Activated naive CD4-positive, alpha-beta T cell treated with anti-CD3 and anti-CD28 coated beads, Interleukin-2, amount 50 U/mL, for 72 hours (primary cell): ENCODE measurements at places on chromosomes 2 and 18.

GRCh38 chr2:130744287-130745117 lies 10.8 kb upstream of the AMER3 start:
- DNase-seq: no peak

DNA sequence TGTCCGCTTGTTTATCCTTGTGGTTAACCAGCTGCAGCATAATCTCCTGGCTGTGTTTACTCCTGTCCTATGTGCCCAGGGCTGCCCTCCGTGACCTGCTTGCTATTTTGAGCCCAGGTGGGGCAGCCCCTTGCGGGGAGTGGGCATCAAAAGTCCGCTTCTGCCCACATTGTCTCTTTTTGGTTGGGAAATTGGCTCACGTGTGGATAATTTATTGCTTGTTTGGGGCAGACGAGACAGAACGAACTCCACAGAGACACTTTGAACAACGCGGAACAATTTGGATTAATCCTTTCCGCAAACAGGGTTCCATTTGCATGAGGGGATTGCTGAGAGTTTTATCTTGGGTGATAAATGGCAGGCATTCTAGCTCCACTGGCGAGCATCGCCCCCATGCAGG lies 8.1 kb upstream of the CXCR4 start:
- no peak for DNase-seq

DNA sequence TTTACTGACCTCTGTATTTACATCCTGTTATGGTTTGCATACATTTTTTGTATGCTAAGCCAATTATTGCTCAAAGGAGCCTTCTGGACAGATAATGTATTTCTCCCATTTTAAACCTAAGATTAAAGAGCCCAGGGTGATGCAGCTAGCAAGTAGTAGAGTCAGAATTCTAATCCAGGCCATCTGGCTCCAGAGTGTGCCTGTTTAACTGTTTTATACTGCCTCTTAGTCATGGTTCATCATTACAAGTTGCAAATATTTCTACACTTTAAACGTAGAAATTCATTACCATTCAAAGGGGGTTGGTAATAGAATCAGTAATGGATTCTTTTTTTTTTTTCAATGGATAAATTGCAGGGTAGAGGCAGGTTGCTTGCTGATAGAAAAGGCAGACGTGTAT lies 52.4 kb downstream of the EPC2 start:
- DNase-seq: no peak

GRCh38 chr2:178009813-178010212 lies 62.8 kb downstream of the PDE11A start:
- no peak for DNase-seq

- DNase-seq: no peak
Measured at GRCh38 chr2:226661789-226662545, 137.7 kb downstream of the IRS1 start.

DNA sequence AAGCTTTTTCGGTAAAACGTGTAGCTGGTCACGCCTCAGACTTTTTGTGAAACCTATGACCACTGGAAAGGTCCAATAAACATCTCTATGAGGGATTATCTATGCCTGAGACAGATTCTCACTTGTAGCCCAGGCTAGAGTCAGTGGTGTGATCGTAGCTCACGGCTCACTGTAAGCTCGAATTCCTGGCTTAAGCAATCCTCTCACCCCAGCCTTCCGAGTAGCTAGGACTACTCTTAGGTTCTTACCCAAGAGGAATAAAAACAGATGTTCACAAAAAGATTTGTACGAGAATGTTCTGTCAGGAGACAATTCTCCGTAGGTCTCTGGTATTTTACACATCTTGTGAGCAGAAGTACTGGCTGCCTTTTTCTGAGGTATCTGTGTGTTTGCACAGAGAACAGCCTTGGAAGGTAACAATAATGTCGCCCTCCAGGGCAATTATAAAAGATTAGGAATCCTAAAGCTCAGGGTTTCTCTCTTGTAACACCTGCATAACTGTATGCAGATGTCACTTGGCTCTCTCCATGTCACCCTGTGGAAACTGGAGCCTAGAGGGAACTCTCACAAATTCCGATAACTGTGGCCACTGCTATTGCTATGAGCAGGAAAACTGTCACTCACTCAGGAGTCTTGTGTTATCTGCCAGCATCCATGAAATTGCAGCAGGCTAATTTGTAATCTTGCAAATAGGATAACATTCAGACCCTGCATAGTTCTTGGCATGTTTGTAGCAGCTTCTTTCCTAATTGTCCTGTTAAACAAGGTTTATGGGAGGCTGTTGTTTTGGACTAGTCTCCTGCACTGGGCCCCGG lies 25.5 kb upstream of the RALBP1 start:
- no peak for DNase-seq

DNA sequence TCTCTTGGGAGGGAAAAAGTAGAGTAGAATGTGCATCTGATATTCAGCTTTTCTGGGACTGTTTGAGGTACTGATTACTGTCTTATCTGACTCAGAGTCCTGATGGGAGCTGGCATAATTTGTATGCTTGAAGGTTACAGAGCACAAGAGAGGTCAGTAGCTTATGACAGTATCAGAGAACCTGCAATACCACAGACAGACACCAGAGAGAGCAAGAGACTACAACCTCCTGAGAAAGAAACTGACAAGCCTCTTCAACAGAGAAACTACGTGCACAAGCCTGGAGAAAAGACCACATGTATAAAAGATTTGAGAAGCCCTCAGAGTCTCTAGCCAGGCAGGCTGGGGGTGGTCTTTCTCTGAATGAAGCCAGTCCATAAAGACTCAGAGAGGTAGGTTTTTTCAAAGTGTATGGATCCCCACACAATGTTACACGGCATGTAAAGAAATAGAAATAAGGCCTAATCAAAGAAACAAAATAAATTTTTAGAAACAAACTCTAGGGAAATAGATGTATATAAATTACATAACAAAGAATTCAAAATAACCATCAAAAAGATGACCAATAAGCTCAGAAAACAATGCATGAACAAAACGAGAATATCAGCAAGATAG lies 568.3 kb downstream of the LRRTM4 start:
- DNase-seq: no peak

DNA sequence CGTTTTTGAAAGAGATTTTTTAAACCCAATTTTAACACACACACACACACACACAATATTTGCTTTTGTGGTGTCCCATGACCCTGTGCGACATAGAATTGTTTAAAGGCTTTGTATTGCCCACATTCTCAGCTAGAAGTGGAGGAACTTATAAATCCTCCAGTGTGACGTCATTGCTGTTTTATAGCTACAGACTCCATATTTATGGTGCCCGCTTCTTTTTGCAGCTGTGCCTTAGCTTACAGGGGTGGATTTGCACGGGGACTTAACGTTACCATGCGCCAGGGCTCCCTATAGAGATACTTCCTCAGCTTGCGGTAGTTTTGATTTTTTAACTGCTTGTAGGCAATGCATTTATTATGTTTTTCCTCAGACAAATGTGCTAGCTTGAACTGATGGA lies 101.9 kb upstream of the SMIM21 start:
- no peak for DNase-seq

DNA sequence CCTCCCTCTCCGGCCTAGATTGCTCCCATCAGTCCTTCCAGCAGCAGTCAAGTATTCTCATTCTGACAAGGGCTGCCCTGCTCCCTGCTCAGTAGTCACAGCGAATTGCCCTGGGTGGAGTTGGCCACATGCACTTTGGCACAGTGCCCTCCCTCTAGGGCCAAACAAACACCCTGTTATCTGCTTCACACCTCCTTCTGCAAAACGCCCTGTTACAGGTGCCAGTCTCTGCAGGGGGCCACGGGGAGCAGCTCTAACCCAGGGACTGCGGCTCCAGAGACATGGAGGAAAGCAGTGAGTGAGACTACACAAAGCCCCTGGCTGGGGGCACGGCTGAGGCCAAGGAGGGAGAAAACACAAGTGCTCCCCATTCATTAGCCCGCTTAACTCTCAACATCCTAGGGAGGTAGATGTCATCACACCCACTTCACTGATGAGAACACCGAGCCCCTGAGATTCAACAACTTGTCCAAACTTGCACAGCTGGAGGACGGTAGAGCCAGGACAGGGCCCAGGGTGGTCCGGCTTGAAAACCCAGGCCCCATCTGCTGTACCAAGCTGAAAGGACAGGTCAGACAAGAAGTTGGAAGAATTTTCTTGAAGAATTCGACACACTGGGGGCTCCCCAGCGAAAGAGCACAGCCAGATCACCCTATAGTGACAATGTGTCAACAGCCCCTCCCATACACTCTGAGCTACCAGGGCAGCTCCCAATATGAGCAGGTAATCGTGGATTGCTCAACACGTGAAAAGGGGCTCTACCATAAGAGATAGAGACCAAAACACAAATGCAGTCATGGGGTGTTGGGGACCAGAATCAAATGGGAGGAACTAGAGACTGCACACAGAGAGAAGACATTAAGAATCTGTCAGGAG lies 8.7 kb upstream of the TFCP2L1 start:
- no peak for DNase-seq

DNA sequence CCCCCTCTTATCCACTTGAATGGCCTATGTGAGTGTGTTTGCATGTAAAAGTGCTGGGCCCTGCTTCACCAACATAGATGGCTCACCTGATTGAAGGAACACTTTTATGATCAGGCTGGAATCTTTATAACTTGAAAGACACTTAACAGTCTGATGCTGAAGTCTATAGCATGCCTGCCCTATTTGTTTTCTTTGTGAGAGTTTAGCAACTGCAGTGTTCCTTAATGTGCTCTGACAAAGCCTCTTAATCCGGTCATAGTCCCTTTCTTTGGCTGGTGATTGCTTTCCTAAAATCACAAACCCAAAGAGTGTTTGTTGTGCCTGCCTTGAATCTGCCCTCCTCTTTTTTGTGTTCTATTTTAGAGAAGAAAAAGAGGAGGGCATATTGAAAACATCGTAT lies 1382.8 kb upstream of the CELF4 start:
- DNase-seq: no peak

DNA sequence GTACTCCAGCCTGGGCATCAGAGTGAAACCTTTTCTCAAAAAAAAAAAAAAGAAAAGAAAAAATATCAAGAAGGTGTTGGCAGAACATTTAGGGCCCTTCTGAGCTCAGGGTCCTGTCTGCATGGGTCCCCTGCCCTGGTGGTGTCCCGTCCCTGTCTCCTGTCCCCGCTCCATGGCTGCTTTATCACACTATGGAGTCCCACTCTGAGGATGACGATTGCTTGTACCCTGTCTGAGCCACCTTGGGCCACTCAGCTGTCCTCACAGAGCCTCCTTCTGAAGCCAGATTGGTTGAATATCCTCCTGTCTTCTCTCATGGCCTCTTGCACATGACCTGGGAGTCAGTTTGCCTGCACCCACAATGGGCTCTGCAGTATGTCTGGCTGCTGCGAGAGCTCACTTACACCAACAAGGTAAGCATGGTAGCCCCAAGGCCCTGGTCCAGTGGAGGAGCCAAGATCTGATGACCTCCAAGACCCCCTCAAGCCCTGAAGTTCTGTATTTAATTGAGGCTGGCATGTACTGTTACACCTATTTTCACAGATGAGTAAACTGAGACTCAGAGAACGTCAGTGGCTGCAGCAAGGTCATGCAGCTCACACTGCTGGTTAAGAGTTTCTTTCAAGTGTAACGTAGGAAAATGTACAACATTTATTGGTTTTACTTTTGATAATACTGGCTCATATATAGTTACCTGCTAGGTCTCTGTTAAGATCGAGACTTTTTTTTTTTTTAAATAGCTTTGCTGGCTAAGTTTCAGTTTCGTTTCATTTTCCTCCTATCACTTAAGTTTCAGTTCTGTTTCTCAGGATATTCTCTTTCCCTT lies 16.9 kb upstream of the ZCCHC2 start:
- DNase-seq: no peak
